ENCODE measurements at places on chromosomes 11 and 22. TPM values are rescaled to one million over a fixed set of nuclear protein-coding genes. Genes with fewer than 3 reads are reported as not detected.

Gene DSCAML1
- total RNA-seq = not detected

Gene MMP12
- total RNA-seq = 5.6 TPM

Gene ARHGEF17
- 67.6 TPM for total RNA-seq

Gene OR5B21
- not detected for total RNA-seq

Gene ASCL2
- not detected for total RNA-seq

Gene CEND1
- total RNA-seq = 0.22 TPM

Gene NCR3LG1
- 12.7 TPM for total RNA-seq

Gene APOBEC3B
- 8.6 TPM for total RNA-seq

Gene BRSK2
- not detected for total RNA-seq

Gene SCGB1D4
- not detected for total RNA-seq

Gene UPK3A
- not detected for total RNA-seq

Gene OTOG
- total RNA-seq = not detected

Gene NTM
- total RNA-seq = 97.8 TPM

Gene FOXRED2
- total RNA-seq = 18.8 TPM

Gene TTC9C
- total RNA-seq = 39.8 TPM

Gene ANO9
- total RNA-seq = not detected

Gene OR51E1
- not detected for total RNA-seq

Gene MUC5AC
- not detected for total RNA-seq

Gene MMP7
- 1.1 TPM for total RNA-seq

Gene APOBEC3H
- not detected for total RNA-seq

Gene PRG3
- total RNA-seq = not detected

Gene BIRC3
- 4.4 TPM for total RNA-seq

Gene OR6A2
- 0.57 TPM for total RNA-seq

Gene CBLIF
- not detected for total RNA-seq

Gene TMEM45B
- not detected for total RNA-seq

Gene NXPE2
- total RNA-seq = not detected

Gene CSF2RB
- 0.14 TPM for total RNA-seq

Gene NAA40
- 16.2 TPM for total RNA-seq

Gene EHF
- 2.8 TPM for total RNA-seq

Gene C11orf97
- total RNA-seq = not detected

Gene KRTAP5-11
- not detected for total RNA-seq

Gene OOSP1
- not detected for total RNA-seq

Gene BTBD18
- not detected for total RNA-seq

Gene LRRC74B
- total RNA-seq = not detected

Gene PNPLA5
- not detected for total RNA-seq

Gene MCHR1
- 0.29 TPM for total RNA-seq

Gene APOA4
- total RNA-seq = not detected

Gene TMEM86A
- total RNA-seq = 0.29 TPM

Gene ZNF408
- total RNA-seq = 19.3 TPM

Gene SORL1
- 1.6 TPM for total RNA-seq

Gene LIF
- total RNA-seq = 82.9 TPM
